ENCODE measurements at places on chromosomes 3 and 15.

DNA sequence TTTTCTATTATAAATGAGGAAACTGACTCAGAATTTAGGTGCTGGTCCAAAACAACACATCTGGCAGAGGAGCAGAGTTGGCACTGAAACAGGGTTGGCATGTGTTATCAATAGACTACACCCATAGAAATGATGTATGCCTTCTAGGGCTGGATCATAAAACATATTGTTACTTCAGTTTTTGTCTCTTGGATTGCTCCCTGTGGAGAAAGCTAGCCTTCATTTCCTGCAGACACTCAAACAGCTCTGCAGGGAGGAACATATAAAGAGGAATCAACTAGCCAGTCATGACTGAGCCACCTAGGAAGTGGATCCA lies 507 bp upstream of the MRPL3 start:
- DNase-seq: peak; percentile 19

DNA sequence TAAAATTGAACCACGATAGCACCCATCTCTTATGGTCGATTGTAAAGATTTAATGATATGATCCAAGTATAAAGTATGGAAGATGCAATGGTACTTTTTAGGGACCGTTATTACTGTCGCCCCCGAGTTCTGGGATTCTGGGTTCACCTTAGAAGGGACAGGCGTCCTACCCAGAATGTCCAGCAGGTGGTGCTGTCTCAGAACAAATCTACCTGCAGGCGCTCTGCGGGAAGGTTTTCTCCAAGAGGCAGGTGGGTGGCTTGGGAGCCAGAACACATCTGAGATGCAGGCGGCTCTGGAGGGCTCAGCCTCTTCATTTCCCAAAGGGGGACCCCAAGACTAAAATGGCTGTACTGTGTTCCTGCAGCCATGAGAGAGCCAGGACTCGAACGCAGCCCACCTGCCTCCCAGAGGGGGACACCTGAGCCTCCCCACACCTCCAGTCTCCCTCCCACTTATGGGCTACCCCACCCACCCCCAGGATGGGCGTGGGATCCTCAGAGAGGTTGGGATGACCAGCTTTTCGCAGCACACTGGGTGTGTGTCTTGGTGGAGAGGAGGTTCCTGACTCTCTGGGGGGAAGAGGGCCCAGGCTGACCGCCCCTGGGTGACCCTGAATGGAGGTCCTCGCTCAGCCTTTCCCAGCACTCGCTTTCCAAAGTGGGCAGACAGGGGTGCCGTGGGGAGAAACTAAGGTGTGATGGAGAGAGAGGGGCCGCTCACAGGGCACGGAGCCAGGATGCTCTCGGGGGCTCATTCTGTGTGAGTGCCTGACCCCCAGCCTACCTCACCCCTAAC lies 28.1 kb upstream of the CORO2B start:
- peak; percentile 39 for DNase-seq

- DNase-seq: peak; percentile 54
Measured at GRCh38 chr15:48682942-48683651, 37.6 kb upstream of the FBN1 start.

GRCh38 chr15:73955861-73956742 lies 29.8 kb downstream of the LOXL1 start:
- DNase-seq: no peak

GRCh38 chr3:69120879-69121464 lies 1.4 kb downstream of the LMOD3 start:
- peak; percentile 64 for DNase-seq

DNA sequence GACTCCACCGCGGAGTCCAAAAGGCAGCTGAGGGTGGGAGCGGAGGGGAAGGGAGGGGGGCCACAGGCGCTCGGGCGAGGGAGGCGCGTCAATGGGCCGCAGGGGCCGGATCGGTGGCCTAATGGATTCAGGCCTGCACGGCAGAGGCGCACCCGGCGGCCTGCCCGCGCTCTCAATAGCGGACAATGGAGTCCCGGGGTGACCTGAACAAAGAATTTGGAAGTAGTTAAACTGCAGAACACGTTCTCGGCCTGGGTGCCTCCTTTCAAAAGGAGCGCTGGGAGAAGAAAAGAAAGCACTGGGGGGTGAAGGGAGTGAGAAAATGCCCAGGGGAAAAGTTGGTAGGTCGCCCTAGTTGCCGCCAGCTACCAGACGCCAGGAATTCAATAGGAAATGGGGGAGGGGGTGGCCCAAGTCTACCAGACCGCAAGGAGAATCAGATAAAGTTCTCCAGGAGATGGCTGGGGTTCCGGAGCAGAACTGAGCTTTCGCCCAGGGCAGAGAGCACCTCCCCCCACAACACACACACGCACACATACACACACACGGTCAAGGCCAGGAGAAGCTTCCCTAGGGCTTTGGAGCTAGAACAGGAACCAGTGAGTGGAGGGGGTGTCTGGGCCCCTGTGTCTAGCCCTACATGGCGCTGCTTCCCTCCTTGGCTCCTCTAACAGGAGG lies 25.8 kb upstream of the POLG start:
- DNase-seq: no peak
